Breast epithelium (tissue), 4 donors: ENCODE measurements at places on chromosomes 11 and 22. TPM values are rescaled to one million over a fixed set of nuclear protein-coding genes. Genes with fewer than 3 reads are reported as not detected.

The CLNS1A gene
- 129 TPM for total RNA-seq

The PRG3 gene
- total RNA-seq = not detected

The OR51V1 gene
- total RNA-seq = not detected

The EMID1 gene
- 1.1 TPM for total RNA-seq

The DMC1 gene
- total RNA-seq = 2.9 TPM

The TRPC6 gene
- total RNA-seq = 4.3 TPM

The PRDM11 gene
- total RNA-seq = 10.9 TPM

The CTSW gene
- 1.9 TPM for total RNA-seq

The SLC5A12 gene
- not detected for total RNA-seq

The OR51B6 gene
- total RNA-seq = not detected

The GAL3ST1 gene
- total RNA-seq = 1.3 TPM

The NF2 gene
- total RNA-seq = 36.1 TPM

The MAPK1 gene
- 43.3 TPM for total RNA-seq

The P2RY6 gene
- 1.6 TPM for total RNA-seq

The TUB gene
- total RNA-seq = 6.3 TPM

- DNase-seq = no peak
These were observed 14.4 kb downstream of the RTN4RL2 start for GRCh38 chr11:57474803-57475115.

- no peak for DNase-seq
These were observed 55.5 kb upstream of the NARS2 start for GRCh38 chr11:78630155-78630554.

DNA sequence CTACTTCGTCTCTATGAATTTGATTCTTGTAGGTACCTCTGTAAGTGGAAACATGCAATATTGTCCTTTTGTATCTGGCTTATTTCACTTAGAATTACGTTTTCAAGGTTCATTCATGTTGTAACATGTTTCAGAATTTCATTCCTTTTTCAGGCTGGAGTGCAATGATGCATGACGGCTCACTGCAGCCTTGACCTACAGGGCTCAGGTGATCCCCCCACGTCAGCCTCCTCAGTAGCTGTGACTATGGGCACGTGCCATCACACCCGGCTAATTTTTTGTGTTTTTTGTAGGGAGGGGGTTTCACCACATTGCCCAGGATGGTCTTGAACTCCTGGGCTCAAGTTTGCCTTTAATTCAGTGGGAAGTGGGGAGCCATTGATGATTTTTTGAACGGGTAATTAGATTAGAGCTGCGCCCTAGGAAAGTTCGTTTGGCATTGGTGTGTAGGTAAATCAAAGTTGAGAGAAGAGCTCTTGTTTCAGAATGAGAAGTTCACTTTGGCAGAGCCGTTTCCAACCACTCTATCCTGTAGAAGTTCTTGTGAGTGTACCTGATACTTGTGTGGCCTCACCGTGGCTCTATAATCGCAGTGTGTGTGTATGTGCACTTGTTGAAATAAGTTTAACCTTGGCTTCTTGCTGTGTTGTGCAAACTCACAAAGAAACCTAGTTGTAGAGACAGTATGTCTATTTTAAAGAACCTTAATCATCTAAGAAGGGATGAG is 115.9 kb downstream of the NAV2 start:
- DNase-seq = no peak

DNA sequence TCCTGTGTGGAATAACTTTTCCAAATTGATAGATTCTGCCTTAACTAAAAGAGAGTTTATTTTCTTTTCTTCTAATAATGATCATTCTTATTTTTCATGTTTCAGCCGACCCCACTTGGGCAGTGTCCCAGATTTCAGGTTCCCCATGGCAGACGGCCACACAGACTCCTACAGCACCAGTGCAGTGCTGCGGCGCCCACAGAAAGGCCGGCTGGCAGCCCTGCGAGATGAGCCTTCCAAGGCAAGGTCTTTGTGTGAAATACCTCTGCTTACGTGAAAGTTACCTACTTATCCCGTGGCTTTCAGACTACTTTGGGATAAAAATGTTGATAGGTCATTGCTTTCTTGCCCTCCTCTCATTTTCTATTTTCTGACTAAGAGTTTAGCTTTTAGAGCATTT is 59.3 kb upstream of the CTTN start:
- no peak for DNase-seq

DNA sequence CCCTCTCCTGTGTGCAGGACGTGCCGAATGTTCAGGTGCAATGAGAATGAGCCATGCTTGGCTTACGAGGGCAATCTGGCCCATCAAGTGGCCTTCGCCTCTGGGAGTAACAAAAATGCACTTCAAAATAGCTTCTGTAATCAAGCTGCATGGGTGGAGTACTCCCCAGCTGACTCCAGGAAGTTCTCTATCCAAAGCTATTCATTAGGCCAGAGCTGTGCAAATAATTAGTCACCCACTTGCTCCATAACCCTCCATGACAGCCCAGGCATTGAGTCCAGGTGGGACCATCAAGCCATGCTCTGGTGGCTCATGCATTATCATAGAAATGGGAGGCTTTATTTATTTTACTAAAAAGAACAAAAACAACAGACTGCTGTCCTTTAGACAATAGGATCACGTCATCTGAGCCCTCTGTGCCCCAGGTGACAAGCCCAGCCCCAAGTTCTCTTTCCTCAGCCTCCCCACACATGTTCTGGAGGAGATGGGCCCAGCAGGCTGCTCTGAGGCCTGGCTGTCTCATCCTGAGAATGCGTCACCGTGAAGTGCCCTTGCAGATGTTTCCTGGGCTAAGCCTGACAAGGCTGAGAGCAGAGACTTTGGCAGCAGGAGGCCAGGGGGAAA is 244.7 kb downstream of the ETS1 start:
- no peak for DNase-seq

DNA sequence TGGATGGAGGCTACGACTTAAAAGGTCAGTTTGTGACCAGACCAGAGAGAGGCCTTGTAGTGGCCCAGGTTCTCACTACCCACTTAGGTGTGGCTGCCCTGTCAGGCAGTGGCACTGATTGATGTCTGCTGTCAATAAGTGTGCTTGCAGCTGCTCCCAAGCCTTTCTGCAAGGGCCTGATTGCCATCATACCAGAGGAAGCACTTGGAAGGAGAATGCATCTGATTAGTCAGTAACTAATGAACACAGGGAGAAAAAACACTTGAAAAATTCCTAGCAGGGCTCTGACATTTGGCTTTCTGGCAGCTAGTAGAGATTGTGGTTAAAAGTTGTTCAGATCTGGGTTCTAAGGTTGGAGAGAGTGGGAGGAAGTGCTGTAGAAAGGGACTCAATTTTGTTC is 107.5 kb downstream of the NAV2 start:
- DNase-seq = no peak

- peak; percentile 34 for DNase-seq
These were observed 98.7 kb downstream of the MORC2 start for GRCh38 chr22:30869667-30870395.

GRCh38 chr22:17912945-17913721 is 111.2 kb downstream of the MICAL3 start:
- DNase-seq = no peak

DNA sequence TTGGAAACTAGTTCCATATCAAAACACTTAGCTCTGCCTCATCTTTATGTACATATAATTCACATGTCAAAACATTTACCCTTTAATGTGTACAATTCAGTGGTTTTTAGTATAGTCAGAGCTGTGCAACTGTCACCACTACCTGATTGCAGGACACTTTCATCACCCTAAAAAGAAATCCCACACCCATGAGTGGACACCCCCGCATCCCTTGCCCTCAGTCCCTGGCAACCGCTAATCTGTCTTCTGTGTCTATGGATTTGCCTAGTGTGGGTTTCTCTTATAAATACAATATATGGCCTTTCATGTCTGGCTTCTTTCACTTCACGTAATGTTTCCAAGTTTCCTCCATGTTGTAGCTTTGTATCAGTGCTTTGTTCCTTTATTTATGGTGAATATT is 8.6 kb upstream of the EMID1 start:
- DNase-seq = no peak

GRCh38 chr11:58654079-58654907 is 31.8 kb downstream of the CNTF start:
- peak; percentile 65 for DNase-seq

GRCh38 chr11:62556875-62557631 is 10.4 kb upstream of the AHNAK start:
- DNase-seq = no peak

DNA sequence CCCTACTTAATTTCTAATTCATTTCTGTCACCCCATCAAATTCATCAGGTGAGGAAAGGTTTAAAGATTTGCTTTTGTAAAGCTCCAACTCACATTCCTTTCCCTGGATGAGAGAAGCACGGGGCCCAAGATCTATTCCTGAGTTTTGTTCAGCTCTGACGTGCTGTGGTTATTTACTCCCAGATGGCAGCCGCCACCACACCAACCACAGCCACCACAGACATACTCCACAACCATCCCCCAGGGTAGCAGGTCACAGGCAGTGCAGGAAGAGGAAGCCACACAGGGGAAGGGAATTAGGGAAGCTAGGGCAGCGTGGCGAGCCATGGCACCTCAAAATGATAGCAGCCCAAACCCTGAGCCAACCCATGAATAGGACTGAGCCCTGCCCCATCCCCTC is 63.5 kb upstream of the CSNK2A3 start:
- no peak for DNase-seq

DNA sequence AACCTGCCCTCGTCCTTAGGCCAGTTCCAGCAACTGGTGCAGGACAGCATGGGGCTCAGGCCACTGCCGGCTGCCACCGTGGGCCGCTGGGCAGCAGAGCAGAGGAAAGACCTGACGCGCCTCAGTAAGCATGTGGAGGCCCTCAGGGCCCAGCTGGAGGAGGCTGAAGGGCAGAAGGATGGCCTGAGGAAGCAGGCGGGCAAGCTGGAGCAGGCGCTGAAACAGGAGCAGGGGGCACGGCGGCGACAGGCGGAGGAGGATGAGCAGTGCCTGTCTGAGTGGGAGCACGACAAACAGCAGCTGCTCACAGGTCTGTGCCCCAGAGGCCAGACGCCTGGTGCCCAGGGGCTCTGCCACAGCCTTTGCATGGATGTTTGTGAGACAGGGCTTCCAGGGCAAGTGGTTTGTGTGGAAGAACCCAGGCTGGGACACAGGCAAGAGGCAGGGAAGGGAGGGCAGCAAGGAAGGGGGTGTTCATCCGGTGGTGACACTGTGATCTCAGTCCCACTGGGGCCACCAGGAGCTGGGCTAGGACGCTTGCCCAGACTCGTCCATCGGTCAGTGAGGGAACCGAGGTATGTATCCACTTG is 13.9 kb downstream of the CCDC157 start:
- no peak for DNase-seq

- no peak for DNase-seq
These were observed 718 bp downstream of the INTS5 start for GRCh38 chr11:62652161-62653006.

GRCh38 chr11:21461701-21462100 is 731.2 kb upstream of the ANO5 start:
- DNase-seq = no peak

- DNase-seq = no peak
These were observed 813.0 kb downstream of the LUZP2 start for GRCh38 chr11:25309818-25310217.

- DNase-seq = no peak
These were observed 9.4 kb downstream of the FHIP1B start for GRCh38 chr11:6225024-6225423.

DNA sequence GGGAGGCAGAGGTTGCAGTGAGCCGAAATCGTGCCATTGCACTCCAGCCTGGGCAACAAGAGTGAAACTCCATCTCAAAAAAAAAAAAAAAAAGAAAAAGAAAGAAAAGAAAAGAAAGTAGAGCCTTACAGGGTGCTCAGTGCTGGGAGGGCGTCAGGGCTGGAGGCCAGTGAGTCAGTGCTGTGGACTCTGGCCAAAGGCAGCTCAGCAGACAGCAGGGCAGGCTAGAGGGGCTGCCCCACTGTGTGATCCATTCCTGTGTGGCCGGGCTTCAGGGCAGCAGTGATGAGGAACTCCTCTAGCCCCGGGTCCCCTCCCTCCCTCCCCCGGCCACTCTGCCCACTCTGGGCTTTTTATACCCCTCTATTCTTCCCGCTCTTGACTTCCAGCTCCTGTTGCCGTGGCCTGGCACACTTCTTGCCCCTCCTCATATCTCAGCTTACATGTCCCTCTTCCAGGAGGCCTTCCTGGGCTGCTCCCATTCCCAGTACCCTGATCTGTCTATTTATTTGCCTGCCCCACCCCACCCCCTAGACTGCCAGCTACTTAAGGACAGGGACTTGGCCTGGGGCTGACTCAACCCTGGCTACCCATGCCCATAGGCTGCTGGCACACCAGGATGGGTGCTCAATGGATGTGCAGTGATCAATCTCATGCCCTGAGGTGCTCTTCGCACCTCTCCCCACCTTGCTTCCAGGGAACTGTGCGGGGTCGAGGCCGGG is 10.1 kb downstream of the SYT12 start:
- DNase-seq = peak; percentile 58

DNA sequence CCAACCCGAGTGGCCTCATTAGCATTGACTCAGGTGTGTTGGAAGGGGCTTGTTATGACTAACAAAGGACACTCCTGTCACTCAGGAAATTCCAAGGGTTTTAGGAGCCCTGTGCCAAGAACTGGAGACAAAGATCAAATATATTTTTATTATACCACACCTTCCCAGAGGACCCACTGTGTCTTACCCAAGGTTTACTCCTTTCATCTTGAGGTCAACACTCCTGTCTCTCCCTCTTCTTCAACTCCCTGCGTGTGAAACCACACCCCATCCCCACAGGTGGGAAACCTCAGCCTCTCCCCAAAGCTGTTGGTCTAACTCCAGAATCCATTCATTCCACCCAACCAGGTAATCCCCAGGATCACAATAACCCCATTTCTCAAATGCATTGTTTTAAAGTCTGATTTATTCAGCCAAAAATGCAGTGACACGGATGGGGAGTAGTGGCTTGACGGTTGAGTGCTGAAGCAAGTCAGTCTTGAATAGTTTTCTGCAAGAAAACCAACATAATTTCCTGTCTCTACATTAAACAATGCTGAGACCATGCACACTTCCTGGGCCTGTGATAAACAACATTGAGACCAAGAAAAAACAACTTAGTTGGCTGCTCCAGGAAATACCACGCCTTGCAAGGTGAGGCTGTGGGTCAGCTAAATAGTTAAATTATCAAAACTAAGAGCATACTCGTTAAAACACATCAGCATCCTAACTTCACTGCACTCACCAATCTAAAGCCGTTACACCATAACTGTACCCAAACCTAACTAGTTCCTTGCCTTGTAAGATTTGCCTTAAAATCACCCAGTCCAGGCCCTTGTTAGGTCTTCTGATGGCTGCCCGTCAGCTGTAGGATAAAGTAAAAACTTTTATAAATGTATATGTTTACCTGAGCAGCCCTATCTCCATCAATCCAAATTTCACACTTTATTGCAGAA is 38.5 kb upstream of the SPON1 start:
- DNase-seq = no peak

DNA sequence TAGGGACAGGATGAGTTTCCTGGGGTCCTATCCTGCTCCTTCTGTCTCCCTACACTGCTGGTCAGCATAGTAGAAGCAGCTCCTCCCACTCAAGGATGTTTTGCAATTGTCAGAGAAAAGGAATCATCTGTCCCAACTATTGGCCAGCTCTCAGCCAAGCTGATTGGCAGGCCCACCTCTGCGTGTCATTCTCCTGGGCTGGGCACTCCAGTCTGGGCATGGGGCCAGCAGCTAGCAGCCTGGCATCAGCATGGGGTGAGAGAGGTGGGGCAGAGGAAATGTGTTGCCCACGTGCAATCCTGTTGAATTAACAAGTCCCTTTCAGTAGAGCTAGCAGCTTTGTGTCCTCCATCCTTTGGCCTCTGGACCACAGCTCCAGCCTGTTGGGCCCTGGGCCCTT is 14.1 kb downstream of the ANKK1 start:
- DNase-seq = peak; percentile 94

GRCh38 chr22:40055143-40055883 is 60.6 kb downstream of the FAM83F start:
- no peak for DNase-seq

- DNase-seq = no peak
These were observed 13.2 kb downstream of the VPS37C start for GRCh38 chr11:61147791-61148620.
